T-helper 2 cell (primary cell): ENCODE measurements at places on chromosomes 4 and X.

GRCh38 chrX:110145854-110146253 lies 142.9 kb downstream of the TMEM164 start:
- no peak for DNase-seq

- peak; percentile 91 for DNase-seq
These were observed 52.2 kb downstream of the FAM9B start for GRCh38 chrX:8981723-8982122.

DNA sequence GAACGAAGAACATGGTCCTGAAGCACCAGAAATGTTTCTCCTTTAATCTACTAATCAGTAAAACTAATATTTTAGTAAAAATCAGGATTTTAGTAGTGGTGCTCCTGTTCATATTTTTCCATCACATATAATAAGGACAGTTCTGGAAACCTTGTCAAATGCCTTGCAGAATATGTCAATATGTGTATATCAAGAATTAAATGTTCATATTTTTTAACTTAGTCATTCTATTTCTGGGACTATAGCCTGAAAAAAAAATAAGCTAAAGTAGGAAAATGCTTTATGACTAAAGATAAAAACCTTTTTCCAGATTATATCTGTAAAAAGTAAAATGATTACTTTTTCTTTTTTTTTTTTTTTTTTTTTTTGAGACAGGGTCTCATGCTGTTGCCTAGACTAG lies 65.1 kb downstream of the MAB21L2 start:
- no peak for DNase-seq

DNA sequence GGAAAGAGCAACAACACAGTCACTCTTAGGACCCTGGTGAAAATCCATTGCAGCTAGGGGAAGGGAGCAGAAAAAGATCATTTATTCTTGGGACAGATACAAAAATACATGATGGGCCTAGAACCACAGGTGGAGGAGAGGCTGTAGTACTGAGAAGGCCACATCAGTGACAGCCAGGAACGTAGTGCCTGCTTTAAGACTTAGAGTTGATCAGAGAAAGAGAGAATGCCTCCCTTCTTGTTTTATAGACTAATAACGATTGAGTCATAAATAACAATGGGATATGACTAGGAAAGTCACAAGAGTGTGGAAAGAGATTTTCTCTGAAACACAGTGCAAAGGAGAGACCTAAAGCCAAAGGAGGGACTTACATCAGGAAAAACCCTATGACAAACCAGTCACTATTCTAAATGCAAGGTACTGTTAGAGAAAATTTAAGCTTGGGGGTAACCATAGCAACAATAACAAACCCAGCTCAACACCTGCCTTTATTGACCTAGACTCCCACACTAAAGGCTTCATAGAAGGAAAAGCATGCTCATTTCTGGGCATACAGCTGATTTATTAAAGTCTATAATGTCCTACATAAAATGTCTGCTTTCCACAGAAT lies 1015.0 kb upstream of the GRID2 start:
- DNase-seq, result no peak

DNA sequence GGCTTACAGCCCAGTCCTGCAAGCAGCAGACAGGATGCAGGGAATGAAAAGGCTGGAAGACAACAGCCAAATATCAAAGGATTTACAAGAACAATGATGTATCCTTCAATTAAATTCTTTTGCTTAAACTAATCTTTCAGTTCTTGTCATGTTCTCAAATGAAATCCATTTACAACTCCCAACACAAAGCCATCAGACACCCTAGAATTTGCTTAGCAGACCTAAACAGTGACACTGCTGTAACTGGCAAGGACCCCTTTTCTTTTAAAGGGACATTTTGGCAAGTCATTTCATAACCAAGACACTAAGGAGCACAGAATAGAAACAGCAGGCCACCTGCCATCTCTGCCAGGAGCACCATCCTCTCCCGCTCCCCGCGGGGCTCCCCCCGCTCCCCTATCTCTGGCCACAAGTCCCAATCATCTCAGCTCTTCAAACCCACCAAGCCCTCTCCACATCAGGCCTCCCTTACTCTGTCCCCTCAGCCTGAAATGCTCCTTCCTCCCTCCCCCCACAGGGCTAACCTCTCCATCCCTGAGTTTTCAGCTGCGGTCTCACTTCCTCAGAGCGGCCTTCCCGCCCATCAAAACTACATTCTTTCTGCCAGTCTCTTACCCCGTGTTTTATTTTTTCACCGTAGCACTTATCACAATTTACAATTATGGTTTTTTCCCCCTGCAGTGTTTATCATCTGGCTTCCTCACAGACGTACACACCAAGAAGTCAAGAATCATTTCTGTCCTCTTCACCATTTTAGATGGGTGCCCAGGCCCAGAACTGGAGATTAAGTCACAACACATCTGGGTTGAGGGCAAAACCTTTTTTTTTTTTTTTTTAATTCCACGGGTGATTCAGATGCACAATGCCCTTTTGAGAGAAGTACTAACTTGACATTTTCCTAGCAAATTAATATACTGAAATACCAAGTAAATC lies 45.8 kb downstream of the TSPAN5 start:
- DNase-seq, result no peak

DNA sequence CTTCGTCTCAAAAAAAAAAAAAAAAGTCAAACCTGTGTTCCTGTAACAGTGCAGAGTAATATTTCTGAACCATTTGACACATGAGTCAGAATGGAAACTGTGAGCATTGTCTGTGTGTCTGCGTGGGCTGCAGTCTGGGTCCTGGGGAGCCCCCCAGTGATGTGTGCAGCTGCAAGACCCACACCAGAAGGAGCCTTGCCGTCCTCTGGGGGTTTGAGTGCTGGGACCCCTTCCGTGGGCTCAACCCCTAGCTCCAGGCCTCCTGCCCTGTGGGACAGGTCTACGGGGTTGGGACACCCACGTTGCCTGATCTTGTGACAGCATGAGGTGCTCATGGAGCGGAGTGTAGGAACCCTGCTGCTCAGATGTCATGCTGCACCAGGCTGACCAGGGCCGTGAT lies 43.7 kb downstream of the DDX3X start:
- DNase-seq, result no peak

- no peak for DNase-seq
These were observed 203.1 kb downstream of the BCOR start for GRCh38 chrX:39894683-39895082.

DNA sequence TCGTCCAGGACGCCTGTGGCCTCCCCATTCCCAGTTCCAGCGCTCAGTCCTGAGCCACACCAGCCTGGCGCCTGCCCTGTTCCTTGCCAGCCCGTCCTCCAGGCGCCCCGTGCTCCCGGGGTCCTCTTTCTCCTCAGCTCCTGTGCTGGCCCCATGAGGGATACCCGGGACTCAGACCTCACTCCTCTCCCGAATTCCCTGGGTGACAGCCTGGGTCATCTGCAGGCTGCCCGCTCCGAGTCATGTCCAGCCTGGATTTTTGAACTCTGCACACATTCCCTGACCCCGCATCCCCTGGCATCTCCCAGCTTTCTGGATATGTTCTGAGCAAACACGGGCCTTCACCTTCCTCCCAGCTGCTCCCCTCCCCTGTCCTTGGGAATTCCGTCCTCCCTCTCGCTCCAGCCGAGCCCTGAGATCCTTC lies 14.9 kb upstream of the ADD1 start:
- DNase-seq, result peak; percentile 1

DNA sequence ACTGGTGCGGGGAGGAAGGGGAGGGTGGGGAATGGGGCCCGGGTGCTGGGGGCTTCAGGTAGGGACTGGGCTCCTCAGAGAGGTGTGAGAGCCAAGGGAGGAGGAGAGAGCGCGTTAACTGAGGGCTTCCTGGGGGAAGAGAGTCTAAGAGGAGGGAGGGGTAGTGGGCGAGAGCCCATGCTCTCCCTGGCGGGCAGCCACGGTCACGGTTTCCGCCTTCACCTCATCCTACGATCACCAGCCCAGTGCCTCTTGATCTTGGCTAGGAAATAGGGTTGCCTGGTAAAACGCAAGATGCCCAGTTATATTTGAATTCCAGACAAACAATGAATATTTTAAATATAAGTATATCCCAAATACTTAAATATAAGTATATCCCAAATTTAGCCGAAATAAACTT lies 60.8 kb upstream of the GRPEL1 start:
- DNase-seq, result no peak

- DNase-seq, result no peak
These were observed 74.5 kb downstream of the SYTL5 start for GRCh38 chrX:38080808-38081207.

- no peak for DNase-seq
These were observed 17.9 kb downstream of the LRBA start for GRCh38 chr4:150997141-150997540.

GRCh38 chr4:4396628-4397440 lies 9.9 kb downstream of the NSG1 start:
- no peak for DNase-seq

GRCh38 chrX:149831473-149831872 lies 49.5 kb upstream of the MAGEA8 start:
- no peak for DNase-seq

DNA sequence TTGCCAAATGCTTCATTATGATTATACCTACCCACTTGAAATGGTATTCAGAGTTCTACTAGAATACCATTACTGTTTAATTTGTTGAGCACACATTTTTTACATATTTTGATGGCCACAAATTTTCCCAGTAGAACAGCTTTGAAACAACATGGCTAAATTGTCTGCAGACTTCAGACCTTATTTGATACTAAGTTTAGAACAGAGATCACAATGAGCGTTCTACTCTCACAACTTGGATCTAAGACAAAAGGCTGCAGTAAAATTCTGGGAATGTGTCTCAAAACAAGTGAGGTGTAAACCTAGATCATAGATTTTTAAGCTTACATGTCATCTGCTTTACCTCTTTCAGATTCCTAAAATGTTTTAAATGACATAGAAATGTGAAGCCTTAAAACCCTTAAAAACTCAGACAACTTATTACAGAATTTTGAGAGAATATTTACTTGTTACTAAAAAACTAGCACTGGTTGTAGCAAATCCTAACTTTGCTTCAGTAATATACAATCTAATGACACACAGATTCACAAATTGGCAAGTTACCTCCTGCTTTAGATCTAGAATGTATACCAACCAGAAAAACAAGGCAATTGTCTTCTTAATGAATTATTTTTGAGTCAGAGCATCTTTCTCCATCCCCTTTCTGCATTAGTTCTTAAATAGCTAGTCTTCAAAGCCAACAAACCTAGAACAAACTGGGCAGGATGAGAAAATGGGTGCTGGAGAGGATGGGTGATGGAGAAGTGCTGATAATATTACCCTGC lies 243.3 kb downstream of the SLC7A11 start:
- DNase-seq, result no peak

DNA sequence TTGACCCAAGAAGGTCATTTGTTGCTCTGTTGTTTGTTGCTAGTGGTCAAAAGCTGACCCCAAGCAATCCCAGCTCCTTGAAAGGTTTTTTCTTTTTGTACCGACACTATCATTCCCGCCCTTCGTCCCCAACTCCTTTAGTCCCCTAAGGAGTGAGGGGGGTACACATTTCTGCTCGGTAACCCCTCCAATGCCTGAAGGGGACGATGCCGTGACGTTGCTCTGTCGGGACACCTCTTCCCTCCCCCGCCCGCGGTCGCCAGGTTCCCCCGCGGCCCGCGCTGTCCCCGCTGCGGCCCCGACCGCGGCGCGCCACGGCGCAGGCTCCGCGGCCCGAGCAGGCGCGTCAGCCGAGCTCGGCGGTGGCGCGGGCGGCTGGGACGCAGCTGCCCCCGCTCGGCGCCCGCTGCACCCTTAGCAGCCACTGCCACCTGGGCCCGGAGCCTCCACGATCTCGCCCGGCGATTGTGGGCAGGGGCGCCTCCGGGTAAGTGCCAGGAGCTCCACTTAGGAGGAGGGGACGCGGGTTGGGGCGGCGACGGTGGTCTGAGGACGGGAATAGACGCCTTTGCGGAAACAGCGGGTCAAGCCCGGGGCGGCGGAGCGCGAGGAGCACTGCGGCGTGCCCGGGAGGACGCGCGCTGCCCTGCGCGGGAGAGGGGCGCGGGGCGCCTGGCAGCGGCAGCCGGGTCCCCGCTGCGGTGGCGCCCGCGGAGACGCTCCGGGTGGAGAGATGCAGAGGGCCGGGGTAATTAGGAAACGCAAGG lies at the start of gene GLRB:
TSS of gene GLRB (plus strand) at position 340 of the 767 bp plus-strand sequence. CDS start 1,875 bp downstream, outside the sequence.
- peak; percentile 1 for DNase-seq

DNA sequence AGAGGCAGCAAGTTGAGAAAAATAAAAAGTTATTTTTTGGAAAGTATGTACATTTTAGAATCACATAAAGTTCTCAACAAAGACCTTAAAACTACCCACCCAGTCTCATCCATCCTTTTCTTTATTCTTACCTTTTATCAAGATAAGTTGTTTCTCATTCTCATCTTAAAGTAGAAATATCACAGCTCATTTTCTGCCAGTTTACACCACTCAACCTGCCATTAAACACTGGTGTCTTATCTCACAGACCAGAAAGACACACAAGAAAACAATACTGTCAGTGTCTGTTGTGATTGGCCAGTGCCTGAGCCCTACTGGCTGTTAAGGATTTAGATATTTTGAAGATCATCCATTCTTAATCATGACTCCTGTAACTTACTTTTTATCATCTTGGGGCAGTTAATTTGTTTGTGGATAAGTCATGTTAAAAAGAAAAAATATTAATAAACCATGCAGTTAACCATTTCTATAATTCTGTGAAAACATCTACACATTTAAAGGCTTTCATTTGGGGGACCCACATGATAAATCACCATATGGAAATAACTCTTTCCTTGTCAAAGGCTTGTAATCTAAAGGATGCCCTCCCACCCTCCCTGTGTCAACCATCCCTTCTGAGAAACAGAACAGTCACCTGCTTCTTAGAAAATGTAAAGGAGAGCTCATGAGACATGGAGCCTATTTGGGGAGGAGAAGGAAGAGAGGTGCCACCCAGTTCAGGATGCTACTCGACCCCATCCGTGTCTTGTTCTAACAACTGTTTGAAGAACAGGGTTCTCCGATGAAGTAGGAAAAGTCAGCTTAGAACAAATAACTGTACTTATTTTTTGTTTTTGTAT lies 897.2 kb upstream of the INTU start:
- DNase-seq, result no peak

GRCh38 chr4:99642725-99643489 lies 14.7 kb downstream of the C4orf54 start:
- DNase-seq, result no peak

DNA sequence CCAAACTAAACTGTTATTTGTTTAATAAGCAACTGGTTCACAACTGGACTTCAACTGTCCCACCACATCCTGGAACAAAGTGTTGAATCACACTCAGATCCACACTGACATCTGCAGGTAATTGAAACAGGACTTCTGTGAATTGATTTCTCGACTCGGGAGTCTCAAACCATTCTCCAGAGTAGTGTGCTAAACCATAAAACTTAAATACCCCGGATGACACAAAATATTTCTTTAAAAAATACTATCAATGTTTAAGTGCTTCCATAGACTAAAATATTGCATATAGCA lies 95.4 kb upstream of the PLAC1 start:
- no peak for DNase-seq

- DNase-seq, result no peak
These were observed 361.2 kb downstream of the BCOR start for GRCh38 chrX:39736216-39737211.

GRCh38 chr4:155789391-155789790 lies 30.6 kb downstream of the GUCY1B1 start:
- no peak for DNase-seq
